ENCODE measurements at places on chromosomes 1 and 21.

DNA sequence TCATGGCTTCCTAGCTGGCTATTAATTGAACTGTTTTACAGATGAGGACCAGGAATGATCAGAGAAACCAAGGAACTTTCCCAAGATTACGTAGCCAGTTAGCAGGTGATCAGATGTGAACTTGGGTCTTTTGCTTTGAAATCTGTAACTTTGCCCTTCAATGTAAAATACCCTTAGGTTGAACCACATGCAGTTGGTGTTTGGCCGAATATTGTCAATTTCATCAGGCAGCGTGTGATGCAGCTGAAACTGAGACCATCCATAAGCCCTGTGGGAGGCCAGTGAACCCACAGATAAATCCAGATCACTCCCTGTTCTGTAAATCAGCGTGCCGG lies 150.8 kb downstream of the ETS2 start:
- DNase-seq = no peak

GRCh38 chr21:44761011-44761729 lies 40.5 kb downstream of the UBE2G2 start:
- DNase-seq = no peak

DNA sequence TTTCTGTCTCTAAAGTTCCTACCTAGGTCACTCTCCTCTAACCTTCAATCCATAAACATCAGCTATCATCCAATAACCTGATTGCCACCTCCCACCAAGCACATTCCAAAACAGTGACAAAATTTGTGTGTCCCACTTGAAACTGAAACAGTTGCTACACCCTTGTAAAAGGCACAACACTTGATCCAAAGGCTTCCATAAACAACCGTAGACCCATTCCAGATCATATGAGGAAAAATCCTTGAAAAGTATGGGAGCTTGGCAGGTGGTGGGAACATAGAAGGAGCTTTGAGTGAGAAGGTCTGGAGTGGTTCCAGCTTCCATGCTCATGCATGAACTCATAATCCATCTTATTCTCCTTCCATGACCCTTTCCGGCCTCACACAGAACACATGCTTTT lies 82.0 kb upstream of the ATP1A1 start:
- no peak for DNase-seq

- no peak for DNase-seq
Observed at GRCh38 chr1:63909526-63909925, 135.7 kb downstream of the ROR1 start.

GRCh38 chr1:175841738-175842187 lies 98.4 kb upstream of the TNR start:
- no peak for DNase-seq

GRCh38 chr1:220386494-220387195 lies 114.4 kb upstream of the RAB3GAP2 start:
- DNase-seq = no peak

GRCh38 chr1:15381805-15382204 lies 27.9 kb upstream of the EFHD2 start:
- no peak for DNase-seq

- no peak for DNase-seq
Observed at GRCh38 chr1:57927003-57927402, 503.1 kb upstream of the DAB1 start.

DNA sequence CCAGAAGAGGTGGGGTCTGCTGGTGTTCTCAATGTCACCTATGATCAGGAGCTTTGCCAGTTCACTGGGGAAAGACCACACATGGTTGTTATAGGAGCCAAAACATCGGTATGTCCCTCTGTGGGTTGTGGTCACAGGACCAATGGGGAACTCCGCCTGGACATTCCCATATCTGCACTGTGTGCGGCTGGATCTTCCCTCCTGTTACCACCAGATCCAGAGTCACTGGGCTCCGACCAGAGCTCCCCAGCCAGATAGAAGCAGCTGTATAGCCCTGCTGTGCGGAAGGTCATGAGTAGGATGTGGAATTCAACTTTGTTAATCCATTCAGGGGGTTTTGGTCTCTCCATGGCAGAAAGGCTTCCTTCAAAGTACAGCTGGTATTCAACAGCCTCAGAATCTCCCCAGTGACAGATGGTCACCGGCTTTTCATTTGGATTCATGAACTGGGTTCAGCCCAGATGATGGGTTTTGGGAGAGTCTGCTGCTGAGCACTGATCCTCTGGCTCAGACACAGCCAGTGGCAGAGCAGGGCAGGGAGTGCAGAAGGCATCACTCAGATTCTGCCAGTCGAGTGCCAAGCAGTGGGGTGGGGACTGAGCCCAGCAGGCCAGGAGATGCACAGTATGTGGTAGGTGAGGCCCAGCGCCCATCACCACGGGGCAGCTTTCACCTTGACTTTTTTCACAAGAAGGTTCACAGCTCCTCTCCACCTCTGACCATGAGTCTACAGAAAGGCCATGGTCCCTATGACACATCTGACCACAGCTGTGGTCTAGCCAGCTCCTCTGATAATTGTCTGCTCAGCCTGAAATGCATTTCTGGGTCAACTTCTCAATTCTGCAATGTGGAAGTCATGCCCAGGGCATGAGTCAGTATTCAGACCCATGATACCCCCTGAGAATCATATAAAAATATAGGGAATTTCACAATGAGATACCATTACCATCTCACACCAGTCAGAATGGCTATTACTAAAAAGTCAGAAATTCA lies 2.9 kb upstream of the SHCBP1L start:
- no peak for DNase-seq

DNA sequence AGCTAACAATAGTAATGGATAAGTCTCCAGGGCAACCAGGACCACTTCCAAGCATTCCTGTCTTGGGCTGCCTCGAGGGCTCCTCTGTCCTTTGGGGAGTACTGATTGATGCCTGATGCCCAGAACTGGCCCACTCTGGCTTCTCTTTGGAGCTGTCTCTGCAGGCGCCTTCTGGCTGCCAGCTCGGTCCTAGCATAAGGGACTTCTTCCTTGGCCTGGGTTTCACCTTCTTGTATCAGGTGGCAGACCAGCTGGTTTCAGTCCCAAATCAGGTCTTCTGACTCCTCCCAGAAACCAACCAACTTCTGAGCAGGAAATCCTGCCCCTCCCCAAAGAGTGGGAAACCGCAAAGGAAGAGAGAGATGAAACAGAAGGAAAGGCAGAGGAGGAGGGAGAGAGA lies 10.6 kb downstream of the G0S2 start:
- DNase-seq = no peak

DNA sequence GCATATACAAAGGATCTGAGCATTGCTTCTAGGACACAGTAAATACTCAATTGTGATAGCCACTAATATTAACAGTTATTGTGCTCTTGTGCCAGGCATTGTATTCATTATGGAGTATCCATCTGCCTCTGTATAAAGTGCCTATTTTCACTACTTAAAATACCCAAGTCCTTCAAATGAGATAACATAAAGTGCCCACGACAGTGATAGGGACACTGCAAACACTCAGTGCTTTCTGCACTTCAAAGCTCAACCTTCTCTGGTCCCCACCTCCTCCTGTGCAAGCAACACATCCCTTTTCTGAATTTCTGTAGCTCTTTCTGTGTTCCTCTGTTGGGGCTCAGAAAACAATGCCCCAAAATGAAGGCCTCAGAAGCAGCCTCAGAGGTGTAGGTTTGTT lies 6.6 kb upstream of the DDAH1 start:
- DNase-seq = no peak

DNA sequence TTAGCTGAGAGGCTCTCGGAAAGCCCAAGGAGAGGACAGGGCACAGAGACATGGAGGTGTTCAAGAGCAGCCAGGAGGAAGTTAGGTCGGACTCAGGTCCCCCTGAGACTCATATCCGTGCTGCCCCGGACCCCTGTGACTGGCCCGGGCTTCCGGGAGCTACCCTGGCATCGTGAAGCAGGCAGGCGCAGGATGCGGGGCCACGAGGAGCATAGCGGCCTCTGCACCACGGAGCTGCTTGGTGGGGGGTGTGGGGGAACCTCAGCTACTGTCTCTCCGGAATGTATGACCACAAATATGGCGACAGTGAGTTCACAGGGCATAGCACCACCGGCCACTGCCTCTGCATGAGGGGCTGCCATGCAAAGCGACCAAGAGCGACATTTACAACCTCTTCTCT lies 112.2 kb upstream of the GUCA2B start:
- no peak for DNase-seq

- DNase-seq = no peak
Observed at GRCh38 chr21:35469498-35469897, 420.4 kb upstream of the RUNX1 start.

GRCh38 chr1:184161071-184161698 lies 109.7 kb downstream of the TSEN15 start:
- DNase-seq = no peak

Data from activated gamma-delta T cell treated with Interleukin-2 at 50 U/mL for 16 hours (primary cell).